Activated naive CD4-positive, alpha-beta T cell treated with anti-CD3 and anti-CD28 coated beads, Interleukin-2, amount 10 ng/mL, durations not matched to agents 7 days and 5 days (primary cell): ENCODE measurements at places on chromosomes 16 and 17.

GRCh38 chr16:10045291-10045775, 136.9 kb downstream of the GRIN2A start:
- DNase-seq = no peak

DNA sequence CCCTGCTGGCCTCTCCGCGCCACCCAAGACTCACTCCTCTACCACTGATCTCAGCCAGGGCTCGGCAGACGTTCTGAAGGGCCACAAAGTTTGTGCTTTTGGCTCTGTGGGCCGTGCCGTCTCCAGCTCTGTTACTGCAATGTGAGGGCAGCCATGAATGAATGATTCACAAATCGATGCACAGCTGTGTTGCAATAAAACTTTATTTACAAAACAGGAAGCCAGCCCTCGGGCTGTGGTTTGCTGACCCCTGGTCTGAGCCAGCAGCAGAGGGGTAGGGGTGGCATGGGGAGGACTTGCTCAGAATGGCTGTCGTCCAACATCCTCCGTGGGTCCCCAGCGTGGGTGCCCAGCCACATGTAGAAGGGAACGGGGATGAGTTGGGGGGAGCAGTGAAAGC, 63.0 kb upstream of the PVALEF start:
- no peak for DNase-seq

- DNase-seq = no peak
These were observed 5.8 kb upstream of the SPIRE2 start for GRCh38 chr16:89822188-89823086.

GRCh38 chr16:57987441-57988177, 12.9 kb downstream of the ZNF319 start:
- DNase-seq = no peak

DNA sequence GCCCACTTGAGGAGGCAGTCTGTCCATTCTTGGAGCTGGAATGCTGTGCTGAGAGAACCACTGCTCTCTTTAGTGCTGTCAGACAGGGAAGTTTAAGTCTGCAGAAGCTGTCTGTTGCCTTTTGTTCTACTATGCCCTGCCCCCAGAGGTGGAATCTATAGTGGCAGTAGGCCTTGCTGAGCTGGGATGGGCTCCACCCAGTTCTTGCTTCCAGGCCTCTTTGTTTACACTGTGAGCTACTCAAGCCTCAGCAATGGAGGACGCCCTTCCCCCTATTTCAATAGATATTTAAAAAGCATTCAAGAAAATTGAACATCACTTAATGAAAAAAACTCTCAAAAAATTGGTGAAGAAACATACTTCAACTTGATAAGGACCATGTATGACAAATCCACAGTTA, 313.5 kb downstream of the PHKB start:
- DNase-seq = no peak
